HS-5 (cell line): ENCODE measurements at places on chromosomes 13 and 19.

- DNase-seq, result no peak
Measured at GRCh38 chr13:42056146-42056545, 7.7 kb downstream of the DGKH start.

DNA sequence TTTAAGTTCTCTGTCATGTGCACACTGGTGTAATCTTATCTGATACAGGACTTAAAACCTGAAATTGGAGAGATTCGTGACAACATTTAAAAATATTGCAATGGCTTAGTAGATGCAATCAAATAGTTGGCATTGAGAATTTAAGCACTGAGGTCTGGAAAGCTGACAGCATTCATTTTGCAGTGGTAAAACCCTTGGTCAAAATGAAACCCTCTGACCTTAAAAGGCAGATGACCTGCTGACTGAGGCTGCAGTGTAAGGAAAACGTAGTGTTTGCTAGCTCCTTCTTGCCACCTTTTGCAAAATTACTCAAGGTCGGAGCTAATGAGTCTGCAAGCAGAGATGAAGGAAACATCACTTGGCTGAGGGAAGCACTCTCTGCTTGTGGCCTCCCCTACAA is 150.6 kb downstream of the KCTD12 start:
- DNase-seq, result no peak

DNA sequence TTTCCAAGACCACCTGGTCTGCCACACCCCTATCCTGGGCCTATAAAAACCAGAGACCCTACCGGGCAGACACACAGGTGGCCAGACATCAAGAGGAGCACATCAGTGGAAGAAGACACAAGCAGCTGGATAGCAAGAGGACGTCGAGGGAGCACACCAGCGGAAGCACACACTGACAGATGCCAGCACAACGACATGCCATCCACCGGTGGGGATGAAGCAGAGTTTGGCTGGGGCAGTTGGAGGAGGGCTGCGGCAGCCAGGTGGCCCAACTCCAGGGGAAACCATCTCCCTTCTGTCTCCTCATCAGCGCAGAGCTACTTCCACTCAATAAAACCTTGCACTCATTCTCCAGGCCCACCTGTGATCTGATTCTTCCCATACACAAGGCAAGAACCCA is 200.6 kb downstream of the PCDH17 start:
- DNase-seq, result no peak

DNA sequence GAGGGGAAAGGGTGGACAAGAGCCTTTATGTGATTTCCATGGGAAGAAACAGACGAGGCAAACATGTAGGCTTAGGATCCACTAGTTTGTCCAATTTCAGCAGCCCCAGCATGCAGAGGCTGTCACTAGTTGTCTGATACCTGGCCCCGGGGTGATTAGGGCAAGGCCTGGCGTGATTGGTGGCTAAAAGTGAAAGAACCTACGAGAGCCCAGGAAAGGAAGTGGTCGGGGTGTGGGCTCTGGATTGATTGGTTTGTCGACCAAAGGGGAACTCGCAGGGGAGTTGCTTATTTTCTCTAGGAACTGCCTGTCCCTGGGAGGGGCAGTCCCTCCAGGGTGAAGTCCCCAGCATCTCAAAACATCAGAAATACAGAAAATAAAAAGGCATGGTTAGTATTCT is 64.2 kb upstream of the UQCRFS1 start:
- no peak for DNase-seq

DNA sequence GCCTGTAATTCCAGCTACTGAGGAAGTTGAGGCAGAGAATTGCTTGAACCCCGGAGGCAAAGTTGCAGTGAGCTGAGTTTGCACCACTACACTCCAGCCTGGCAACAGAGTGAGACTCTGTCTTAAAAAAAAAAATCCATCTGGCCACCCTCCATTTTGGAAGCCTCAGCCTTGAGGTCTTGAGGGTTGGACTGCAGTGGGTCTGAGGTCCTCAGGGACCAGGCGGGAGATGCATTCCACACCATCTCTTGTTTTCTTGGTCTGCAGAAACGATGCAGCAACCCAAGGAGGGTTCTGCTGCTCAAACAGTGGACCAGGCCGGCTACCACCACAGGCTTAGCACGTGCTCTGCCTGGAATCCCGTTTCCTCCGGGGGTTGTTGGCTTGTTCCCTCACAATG is 299.3 kb downstream of the FGF9 start:
- DNase-seq, result no peak

GRCh38 chr19:9406798-9407352 is 28.5 kb downstream of the ZNF266 start:
- DNase-seq, result no peak

DNA sequence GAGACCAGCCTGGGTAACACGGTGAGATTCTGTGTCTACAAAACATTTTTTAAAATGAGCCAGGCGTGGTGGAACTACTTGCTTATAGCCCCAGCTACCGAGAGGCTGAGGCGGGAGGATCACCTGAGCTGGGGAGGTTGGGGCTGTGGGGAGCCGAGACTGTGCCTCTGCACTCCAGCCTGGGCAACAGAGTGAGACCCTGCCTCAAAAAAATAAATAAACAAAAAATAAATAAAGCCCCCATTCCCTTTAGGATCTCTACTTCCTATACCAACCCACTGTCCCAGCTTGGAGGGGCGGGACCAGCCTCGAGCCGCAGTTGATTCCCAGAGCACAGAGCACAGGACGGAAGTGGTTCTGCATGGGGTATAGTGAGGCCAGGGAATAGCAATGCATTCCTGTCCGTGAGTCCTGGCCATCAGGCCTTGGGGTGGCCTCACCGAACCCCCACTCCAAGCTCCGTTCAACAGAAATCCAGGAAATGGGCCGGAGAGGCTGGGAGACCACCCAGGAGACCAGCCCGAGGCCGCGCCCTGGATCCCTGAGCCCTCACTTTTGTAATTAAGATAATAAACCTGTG is 4.9 kb upstream of the PTBP1 start:
- no peak for DNase-seq

- no peak for DNase-seq
Measured at GRCh38 chr19:54114340-54115108, 933 bp downstream of the TFPT start.

DNA sequence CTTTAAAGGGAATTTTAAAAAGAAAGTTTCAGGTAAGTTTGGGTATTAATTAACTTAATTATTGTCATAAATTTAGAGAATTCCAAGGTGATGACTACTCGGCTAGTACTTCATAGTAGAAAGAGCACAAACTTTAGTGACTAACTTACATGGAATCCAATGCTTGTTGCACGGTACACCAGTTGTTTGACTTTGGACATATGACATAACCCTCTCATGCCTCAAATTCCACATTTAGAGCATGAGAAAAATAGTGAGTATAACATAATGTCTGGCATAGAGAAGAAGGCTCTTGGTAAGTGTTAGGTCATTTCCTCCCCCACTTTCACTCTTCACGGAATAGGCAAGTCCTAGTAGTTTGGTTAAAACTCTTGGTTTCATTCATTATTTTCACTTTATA is 1249.4 kb upstream of the SLC10A2 start:
- DNase-seq, result peak; percentile 38
